ENCODE measurements at places on chromosomes 6 and 20.

GRCh38 chr6:163733061-163733460 is 318.5 kb downstream of the QKI start:
- H3K36me3 ChIP-seq = no peaks in the 10 kb centered on the region
- no peak overlapping the region for H3K4me3 ChIP-seq
- H3K27ac ChIP-seq = no peak overlapping the region
- no peak for DNase-seq
- peaks cover 8% of the 10 kb centered on the region for H3K27me3 ChIP-seq

DNA sequence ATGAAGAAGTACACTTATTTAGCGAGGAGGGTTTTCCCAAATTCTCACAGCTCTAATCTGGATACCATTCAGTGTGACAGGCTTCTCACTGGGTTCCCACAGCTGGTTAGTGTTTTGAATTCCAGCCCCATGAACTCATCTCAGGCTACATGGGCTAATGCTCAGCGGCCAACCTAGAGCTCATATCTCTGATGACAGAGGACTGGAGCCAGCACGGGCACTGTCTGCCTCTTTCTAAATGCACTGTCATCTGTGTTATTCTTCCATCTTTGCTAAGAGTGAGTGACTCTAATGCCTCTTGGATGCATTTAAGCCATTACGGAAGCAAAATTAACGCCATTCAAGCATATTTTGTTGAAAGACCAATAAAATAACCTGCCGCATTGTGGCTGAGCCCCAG is 308.9 kb upstream of the JAG1 start:
- peak overlapping the region; percentile 85 for H3K27ac ChIP-seq
- H3K36me3 ChIP-seq = no peaks in the 10 kb centered on the region
- no peak overlapping the region for H3K4me3 ChIP-seq
- peaks cover 2% of the 10 kb centered on the region for H3K4me1 ChIP-seq
- no peaks in the 10 kb centered on the region for H3K27me3 ChIP-seq

DNA sequence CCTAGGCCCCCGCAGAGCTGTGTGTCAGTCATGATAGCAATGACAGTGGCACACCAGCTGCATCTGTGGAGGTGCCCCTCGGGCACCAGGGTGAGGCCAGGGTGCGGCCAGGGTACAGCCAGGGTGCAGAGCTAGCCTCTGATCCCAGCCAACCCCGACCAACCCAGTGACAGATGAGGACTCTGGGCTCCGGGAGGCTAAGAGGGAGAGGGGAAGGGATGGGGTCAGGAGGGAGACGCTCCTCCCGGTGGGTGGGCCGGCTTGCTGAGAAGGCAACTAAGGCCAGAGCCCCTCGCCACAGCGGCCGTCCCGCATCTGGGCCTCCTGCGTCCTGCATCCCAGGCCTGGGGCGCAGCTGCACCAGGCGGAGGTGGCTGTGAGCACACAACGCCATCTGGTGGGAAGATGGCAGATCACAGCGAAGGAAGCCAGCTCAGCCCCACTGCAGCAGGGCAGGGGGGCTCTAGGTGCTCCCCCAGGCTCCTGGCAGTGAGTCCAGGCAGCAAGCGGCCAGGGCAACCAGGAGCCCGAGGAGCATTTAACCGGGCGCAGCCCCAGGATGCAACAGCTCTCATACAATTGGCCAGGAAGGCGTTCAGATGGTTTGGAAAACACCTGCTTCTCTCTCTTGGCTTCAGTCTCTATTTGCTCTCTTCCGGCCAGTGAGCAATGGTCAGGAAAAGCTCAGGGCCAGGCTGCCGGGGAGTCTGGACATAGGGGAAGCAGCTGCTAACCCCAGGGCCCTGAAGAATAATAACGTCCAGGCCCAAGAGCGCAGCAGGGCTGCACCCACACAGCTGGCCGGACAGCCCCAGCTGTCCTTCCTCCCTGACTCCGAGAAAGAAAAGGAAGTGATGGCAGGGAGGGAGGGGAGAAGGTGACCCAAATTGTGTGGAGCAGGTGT is 169.4 kb downstream of the TAF4 start:
- peaks cover 3% of the 10 kb centered on the region for H3K36me3 ChIP-seq
- H3K4me1 ChIP-seq = peaks cover 11% of the 10 kb centered on the region
- H3K27me3 ChIP-seq = peaks cover 12% of the 10 kb centered on the region
- peak; percentile 48 for DNase-seq

GRCh38 chr20:15065794-15066193 is 728.4 kb upstream of the FLRT3 start:
- H3K27me3 ChIP-seq = no peaks in the 10 kb centered on the region
- H3K4me1 ChIP-seq = no peaks in the 10 kb centered on the region
- H3K4me3 ChIP-seq = no peak overlapping the region
- no peak overlapping the region for H3K27ac ChIP-seq
- no peaks in the 10 kb centered on the region for H3K36me3 ChIP-seq

DNA sequence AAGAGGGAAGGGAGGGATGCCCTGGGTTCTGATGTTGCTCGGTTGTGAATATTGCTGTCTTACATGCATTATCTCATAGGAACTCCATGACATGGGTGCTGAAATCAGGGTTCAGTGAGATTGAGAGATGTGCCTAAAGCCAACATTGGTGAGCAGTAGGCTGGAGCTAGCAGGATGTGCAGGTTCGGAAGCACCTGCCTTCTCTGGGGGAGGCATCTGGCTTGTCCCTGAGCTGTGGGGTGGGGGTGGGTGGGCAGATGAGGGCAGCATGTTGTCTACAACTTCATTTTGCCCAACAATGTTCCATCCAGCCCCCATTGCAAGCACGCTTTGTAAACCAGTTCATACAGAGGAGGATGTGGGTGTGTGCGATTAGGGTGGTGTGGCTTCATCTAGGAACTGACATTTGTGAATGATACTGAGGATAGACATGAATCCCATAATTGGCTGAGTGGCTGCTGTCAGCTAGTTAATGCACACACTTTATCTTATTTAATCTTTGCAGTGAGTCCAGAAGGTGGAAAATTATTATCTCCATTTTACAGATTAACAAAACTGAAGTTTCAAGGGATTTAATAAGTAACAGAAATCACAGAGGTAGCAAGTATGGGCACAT is 119.4 kb downstream of the SYNDIG1 start:
- H3K4me1 ChIP-seq = peaks cover 15% of the 10 kb centered on the region
- no peak for DNase-seq
- no peaks in the 10 kb centered on the region for H3K36me3 ChIP-seq
- no peak overlapping the region for H3K27ac ChIP-seq
- no peak overlapping the region for H3K4me3 ChIP-seq

DNA sequence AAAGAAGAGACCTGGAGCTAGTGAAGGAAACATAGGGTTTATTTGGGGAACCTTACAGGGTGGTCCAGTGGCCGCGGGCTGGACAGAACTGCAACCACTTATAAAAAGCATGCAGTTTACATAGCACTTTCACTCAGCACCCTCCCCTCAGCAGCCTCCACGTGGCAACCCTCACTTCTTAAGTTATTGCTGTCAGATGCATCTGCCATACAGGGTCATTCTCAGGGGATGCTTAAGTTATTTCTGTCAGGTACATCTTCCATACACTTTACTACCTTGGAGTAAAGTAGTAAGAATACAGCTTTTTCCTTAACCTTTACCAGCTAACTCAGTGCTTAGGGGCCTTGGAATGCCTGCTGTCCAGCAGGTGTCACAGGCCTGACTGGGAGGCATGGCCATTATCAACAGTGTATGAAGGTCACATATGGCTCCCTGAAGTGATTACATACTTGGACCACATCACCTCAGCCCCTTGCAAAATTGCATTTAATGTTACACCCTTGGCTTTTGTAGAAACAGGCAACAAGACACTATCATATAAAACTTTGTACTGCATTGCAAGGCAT is 2.0 kb upstream of the NOL7 start:
- H3K4me3 ChIP-seq = no peak overlapping the region
- no peak overlapping the region for H3K27ac ChIP-seq
- peaks cover 23% of the 10 kb centered on the region for H3K36me3 ChIP-seq

GRCh38 chr20:52749938-52750337 is 222.2 kb upstream of the TSHZ2 start:
- no peak overlapping the region for H3K27ac ChIP-seq
- no peak for DNase-seq
- no peaks in the 10 kb centered on the region for H3K36me3 ChIP-seq
- no peaks in the 10 kb centered on the region for H3K4me1 ChIP-seq

- no peak overlapping the region for H3K27ac ChIP-seq
- H3K4me3 ChIP-seq = no peak overlapping the region
- DNase-seq = no peak
- H3K36me3 ChIP-seq = no peaks in the 10 kb centered on the region
- no peaks in the 10 kb centered on the region for H3K4me1 ChIP-seq
- no peaks in the 10 kb centered on the region for H3K27me3 ChIP-seq
Measured at GRCh38 chr6:87104667-87105066, 9.8 kb upstream of the CGA start.

DNA sequence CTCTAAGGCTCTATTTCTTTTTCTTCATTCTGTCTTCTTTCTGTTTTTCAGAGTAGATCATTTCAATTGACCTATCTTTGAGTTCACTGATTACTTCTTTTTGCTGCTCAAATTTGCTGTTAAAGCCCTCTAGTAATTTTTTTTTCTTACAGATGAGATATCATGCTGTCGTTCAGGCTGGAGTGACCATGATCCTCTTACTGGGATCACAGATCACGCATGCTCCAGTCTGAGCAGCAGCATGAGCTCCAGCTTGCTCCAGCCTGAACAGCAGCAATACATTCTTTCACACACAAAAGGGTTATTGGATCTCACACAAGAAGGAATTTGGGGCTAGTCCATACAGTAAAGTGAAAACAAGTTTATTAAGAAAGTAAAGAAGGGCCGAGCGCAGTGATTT is 12.3 kb upstream of the TRIM38 start:
- no peak overlapping the region for H3K4me3 ChIP-seq
- H3K27me3 ChIP-seq = no peaks in the 10 kb centered on the region
- DNase-seq = no peak
- H3K36me3 ChIP-seq = no peaks in the 10 kb centered on the region
- no peaks in the 10 kb centered on the region for H3K4me1 ChIP-seq

DNA sequence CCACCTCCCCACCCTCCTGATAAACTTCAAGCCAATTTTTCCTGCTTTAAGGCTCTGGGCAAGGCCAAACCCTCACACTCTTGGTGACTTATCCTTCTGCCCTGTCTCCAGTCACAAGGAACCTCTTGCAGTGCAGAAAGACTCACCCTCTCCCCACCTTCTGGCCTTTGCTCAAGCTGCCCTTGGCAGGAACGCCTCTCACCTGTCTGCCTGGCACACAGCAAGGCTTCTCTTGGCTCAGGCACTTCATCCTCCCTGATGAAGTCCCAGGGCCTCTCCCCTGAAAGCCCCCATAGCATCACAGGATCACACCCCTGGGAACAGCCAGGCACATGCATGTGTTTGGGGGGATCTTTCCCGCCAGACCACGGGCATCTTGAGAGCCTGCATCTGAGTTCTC is 68.8 kb upstream of the NNAT start:
- no peak for DNase-seq
- H3K36me3 ChIP-seq = no peaks in the 10 kb centered on the region
- H3K27ac ChIP-seq = no peak overlapping the region
- no peak overlapping the region for H3K4me3 ChIP-seq

- no peak overlapping the region for H3K4me3 ChIP-seq
- no peak overlapping the region for H3K27ac ChIP-seq
- H3K27me3 ChIP-seq = no peaks in the 10 kb centered on the region
- no peaks in the 10 kb centered on the region for H3K36me3 ChIP-seq
- H3K4me1 ChIP-seq = peaks cover 1% of the 10 kb centered on the region
Measured at GRCh38 chr20:8372824-8373380, 240.8 kb downstream of the PLCB1 start.

DNA sequence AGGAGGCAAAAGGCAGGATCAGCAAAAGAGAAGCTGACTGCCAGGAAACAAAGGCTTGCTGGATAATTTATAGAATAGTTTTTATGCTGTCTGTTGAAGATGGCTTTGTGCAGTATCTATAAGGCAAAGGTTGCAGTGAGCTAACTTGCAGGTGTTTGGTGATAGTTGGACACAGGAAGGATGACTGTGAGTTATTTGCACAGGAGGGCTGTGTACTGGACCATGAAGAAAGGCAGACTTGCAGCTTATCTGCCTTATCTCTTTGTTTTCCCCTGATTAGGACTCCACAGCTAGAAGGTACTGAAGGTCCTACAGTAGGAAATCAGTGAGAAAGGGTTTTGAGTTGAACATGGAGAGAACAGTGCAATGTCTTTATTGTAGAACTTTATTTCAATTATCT is 2.1 kb downstream of the BTN1A1 start:
- no peak overlapping the region for H3K27ac ChIP-seq
- DNase-seq = no peak
- H3K27me3 ChIP-seq = peaks cover 18% of the 10 kb centered on the region
- peaks cover 5% of the 10 kb centered on the region for H3K4me1 ChIP-seq

GRCh38 chr20:16917636-16918035 is 169.5 kb downstream of the OTOR start:
- no peaks in the 10 kb centered on the region for H3K36me3 ChIP-seq
- H3K27ac ChIP-seq = no peak overlapping the region
- H3K4me3 ChIP-seq = no peak overlapping the region

- peaks cover 12% of the 10 kb centered on the region for H3K4me1 ChIP-seq
- H3K27ac ChIP-seq = no peak overlapping the region
- H3K36me3 ChIP-seq = no peaks in the 10 kb centered on the region
Measured at GRCh38 chr20:54474046-54474445, 1.3 kb upstream of the DOK5 start.

DNA sequence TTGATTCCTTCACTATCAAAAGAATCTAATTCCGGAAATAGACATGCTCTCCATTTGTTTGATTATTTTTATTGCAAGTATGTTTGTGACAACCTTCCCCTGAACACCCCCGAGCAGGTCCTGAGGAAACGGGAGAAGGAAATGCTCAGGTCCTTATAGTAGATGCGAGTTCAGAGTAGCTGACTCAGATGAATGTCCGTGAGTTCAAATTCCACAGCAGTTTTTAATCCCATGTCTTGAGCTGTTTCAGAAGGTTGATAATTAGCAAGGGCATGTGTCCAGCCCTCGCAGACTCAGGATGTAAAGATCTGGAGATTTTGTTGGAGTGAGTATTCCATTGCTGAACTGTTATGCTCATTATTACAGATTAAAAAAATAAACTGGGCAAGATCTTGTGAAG is 169.3 kb downstream of the BCAS1 start:
- H3K4me3 ChIP-seq = peak overlapping the region; percentile 57
- DNase-seq = peak; percentile 75
- no peaks in the 10 kb centered on the region for H3K27me3 ChIP-seq
- H3K4me1 ChIP-seq = peaks cover 12% of the 10 kb centered on the region

GRCh38 chr20:61300709-61301108 is 48.6 kb downstream of the CDH4 start:
- H3K27me3 ChIP-seq = no peaks in the 10 kb centered on the region
- H3K36me3 ChIP-seq = no peaks in the 10 kb centered on the region
- H3K4me1 ChIP-seq = peaks cover 17% of the 10 kb centered on the region
